ENCODE measurements at places on chromosomes 4 and X.

DNA sequence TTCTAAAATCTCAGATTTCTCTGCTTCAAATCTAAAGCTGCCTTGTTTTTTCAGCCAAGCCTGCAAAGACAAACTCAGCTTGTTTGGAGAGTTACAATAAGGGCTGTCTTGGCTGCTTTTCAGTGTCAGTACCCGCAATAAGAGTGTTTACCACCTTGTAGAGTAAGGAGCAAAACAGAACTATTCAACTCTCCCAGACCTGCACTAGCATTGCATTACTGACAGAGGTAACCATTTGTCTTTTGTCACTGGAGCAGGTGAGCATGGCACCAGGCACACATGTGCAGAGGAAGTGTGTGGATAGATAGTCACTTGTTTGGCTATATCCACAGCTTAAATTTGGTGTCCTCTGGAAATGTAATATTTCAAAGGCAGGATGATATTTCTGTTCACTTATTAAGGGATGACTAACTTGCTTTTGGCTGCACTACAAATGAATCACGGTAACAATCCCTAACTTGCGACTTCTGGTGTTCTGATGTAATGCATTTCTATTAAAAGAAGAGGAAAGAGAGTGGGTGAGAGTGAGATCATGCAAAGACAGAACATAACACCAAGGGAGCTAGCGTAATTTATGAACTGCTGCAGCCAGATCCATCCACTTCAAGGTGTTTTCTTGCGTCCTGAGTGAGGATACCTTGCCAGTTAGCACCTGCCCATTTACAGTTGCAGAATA lies 38.6 kb downstream of the PTCHD1 start:
- no peak for DNase-seq

DNA sequence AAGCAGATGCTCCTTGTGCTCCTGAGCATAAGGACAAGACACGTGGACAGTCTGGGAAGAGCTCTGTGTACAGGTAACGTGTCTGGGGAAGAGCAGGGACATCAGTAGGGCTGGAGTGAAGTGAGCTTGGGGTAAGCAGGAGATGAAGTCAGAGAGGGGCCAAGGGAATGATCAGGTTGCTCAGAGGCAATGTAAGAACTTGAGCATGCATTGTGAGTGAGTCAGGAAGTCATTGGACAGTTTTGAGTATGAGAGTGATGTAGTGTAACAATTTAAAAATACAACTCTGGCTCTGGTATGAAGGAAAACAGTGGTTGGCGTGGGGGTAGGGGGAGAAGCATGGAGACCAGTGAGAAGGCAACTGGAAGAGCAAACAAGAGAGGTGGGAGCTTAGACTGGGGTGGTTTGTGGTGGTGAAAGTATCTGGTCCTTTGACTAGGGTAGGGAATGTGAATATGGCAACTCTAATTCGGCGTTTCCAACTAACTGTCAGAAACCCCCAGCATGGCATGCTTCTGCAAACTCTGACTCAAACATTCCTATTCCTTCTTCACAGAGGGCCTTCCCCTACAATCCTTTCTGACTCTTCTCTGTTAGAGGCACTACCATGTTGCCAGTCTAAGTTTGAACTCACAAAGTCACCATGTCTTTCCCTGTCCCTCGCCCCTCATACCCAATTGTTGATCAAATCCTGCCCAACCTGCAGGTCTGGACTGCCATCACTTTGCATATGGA lies 57.2 kb downstream of the STBD1 start:
- no peak for DNase-seq

DNA sequence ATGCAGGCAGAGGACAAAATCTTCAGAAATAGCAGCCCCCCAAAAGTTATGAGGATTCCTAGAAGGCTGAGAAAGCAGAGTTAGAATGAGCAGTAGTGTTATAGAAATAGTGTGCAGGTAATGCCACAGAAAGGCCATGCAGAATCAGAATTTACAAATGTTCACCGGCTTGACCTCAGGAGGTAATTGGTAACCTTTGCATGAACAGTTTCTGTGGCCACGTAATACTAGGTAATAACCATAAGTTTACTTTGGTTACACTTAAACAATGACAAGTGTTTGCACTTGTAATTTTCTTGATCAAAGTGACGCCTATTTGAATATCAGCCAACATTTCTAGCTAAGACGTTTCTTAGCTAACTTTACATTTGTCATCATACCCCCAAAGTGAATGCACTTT lies 393.6 kb downstream of the GPAT3 start:
- no peak for DNase-seq

DNA sequence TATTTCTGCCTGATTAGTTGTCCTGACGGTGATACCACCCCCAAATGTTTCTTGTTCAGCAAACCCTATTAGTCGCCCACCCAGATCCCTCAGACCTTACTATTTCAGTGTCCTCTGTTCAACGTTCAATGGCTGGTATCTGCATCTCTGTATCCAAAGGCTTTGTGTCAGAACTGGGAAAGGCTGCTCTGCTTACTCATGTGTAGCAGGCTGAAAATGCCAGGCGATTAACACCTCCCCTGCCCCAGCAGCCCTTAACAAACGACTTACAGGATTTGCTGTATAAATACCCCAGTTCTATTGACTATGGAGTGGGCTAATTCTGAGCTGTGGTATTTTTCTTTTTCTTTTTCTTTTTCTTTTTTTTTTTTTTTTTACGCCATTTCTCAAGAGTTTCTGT lies 415.0 kb downstream of the ZNF674 start:
- no peak for DNase-seq

- DNase-seq, result no peak
Measured at GRCh38 chrX:134849390-134849789, 141.4 kb upstream of the SMIM10 start.

DNA sequence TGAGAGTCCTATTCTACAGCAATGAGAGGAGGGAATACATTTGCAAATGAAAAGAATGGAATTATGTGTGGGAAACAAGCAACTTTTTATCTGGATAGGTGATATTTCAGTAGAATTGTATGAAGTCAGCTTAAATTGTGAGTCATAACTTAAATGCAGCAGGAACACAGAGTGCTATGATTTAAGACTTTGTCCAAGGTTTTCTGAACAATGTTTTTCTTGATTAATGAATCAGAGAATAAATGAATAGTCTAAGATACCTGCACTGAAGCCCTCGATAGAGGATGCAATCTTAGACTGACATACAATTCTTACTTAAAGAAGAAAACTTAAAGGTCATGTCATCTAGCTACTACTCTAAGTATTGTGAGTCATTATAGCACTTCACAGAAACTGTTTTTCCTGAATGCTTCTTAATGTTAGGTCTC lies 8.0 kb downstream of the ARHGEF38 start:
- no peak for DNase-seq

DNA sequence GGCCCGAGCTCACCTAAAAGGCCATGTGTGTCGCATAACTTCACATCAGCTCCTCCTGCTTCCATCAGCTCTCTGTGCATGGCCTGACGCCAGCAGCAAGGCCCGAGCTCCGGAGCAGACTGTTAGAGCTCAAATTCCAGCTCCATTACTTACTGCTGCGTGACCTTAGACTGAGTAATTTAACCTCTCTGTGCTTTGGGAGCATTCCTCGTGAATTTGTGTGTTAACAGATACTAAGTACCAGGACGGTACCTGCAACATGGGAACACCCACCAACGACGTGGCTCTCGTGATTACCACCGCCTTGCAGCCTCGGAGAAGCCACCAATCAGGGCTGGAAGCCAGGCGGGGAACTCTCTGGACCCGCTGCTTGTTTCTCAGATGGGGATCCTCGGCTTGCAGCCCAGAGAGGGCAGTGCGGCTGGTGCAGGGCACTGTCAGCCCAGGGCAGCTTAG lies 12.9 kb downstream of the LETM1 start:
- DNase-seq, result no peak

DNA sequence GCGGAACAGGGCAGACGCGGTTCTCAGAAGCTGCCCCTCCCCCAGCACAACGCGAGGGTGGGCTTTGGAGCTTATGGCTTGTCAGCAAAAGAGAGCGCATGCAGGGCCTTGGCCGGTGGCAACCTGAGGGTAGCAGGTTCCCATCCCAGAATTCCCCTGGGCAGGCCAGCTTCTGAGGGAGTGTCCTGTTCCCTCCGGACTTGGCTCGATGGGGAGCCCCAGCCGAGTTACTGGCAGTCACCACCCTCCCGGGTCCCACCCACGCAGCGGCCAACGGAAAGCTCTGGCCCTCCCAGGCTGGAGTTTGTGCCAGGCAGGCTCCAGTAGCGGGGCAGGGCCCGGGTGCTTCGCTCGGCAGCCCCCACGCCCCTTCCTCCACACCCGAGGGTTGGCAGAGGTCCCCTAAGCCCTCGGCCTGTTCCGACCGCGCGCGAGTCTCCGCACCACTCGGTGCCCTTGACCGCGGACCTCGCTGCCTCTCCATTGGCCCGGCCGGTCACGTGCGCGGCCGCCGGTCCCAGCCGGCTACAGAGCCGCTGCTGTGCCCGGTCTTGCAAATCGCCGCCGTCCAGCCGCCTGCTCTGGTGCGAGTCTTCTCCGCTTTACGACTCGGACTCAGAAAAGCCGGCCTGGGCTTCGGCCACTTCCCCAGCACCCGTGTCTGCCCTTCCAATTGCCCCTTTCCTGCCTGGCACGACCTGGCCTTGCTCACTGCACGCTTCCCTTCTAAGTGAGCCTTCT lies 20.9 kb upstream of the MTM1 start:
- DNase-seq, result no peak

DNA sequence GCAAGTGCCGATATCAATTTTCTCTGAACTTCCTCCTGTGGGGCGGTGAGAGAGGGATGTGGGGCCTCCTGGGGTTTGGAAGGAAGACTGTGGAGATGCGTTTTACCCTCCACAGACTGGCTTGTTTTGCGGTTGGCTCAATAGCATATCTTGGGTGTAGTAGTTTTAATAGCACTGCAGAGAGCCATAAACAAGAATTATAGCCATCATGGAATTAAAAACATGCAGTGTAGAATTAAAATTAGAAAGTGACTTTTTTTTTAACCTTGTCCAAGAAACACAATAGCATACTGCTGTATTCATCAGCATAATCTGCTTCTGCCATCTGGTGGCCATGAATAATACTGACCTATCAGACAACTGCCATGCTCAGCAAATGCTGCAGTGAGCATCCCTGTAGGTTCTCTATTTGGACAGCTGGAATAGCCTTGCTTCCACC lies 47.3 kb upstream of the SCML1 start:
- DNase-seq, result no peak

- no peak for DNase-seq
Measured at GRCh38 chrX:42967681-42968300, 189.8 kb upstream of the PPP1R2C start.

DNA sequence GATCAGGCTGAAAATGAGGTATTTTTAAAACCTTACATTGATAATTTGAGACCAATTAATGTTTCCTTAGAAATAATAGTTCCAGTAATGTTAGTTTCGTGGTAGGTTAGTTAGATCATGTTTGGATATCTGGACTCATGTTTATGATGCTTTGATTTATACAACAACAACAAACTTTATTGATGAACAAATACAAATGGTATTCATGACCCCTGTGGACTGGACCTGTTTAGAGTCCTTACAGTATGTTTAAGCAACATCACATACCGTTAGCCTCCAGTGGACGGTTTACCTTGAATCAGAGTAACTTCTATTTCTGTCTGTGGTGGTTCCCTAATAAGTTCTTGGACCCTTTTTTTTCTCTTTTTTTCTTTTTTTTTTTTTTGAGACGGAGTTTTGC lies 18.0 kb downstream of the ZRSR2 start:
- DNase-seq, result no peak

- no peak for DNase-seq
Measured at GRCh38 chr4:27027428-27027827, 166.8 kb downstream of the STIM2 start.

DNA sequence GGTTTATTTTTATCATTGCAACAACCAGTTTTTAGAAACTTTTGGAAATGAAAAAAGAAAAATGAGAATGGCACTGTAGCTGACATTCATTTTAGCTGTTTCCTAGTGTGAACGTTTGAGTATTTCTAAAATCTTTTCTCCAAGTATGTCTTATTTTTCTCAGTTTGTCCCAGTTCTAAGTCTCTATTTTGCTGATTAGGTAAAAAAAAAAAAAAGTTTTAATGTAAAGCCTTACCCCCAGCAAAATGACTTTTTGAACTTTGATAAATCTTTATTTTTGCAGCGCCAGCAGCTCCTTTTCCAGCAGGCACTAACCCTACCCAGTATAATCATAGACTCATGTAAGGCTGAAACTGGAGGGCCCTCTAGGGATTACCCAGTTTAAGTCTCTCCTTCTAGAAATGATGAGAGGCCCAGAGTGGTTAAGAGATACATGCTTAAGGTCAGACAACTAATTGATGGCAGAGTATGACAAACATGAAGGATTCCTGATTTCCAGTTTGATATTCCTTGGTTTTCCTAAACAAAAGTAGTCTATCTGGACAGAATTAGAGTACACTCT lies 84.3 kb upstream of the SLC4A4 start:
- no peak for DNase-seq

DNA sequence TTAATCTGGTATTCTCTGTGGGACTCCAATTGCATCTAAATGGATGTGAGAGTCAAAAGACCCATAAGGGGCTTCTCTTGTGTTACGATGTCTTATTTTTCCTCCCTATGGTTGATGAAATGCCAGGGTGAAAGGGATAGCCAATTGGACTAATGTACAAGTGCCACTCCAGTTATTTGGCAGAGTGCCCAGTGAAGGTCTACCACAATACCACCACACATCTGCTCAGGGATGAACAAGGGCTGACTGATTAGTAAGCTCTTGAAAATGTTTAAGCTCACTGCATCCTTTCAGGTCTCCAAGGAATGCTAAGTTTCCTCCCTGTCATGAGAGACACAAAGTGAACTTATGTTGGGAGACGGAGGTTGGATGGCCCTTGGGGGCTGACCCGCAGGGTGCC lies 57.8 kb downstream of the HEPH start:
- no peak for DNase-seq

DNA sequence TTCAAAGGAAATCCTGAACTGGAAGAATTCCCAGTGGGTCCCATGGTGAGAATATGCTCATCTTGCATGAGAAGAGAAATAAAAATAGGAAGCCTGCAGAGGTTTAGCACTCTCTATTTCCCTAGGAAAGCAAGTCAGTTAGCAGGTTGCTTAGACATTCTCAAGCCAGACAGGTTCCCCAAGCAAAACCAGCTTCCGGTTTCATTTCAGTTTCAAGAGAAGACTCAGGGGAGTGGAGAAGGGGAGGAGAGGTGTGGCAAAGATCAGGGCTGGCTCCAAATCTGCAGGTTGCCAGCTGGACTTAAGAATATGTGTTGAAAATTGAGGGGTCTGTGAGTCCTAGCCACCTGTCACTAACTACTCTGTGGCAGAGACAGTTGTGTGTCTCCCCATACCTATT lies 107.5 kb downstream of the CLNK start:
- no peak for DNase-seq

DNA sequence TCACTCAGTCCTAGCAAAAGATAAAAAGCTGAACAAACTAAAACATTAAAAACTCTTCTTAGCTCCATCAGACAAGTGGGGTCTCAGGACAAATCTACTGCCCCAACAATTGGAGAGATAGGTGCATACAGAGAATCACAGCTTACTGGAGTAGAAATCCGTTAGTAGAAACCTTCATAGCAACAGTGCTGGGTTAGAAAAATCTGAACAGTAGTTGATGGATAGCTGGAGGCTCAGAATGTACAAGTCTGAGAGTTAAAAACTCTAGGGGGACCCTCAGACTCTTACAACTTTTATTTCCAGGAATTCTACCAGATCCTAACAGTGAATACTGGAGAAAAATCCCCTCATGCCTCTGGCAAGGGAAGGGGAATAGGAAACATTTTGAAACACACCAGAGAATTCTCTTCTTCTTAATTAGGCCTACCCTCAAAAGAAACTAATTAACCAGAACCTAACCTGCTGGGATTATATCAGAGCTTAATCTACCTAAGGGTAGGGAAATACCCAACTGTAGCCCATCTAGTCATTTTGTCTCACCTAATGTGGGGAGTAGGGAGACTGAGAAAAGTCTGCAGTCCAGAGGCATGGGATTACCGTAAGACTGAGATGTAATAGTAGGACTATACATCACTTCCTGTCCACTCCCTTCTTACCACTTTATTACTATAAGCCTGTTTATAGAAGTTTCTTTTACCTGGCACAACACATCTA lies 165.0 kb upstream of the CTSO start:
- no peak for DNase-seq

Measured in stimulated activated CD4-positive, alpha-beta T cell treated with anti-CD3 and anti-CD28 coated beads, Interleukin-12 subunit alpha, Interleukin-12 subunit beta, amount 100 ng/mL, for 24 hours (primary cell).